Hematopoietic multipotent progenitor cell (in vitro differentiated cells): ENCODE measurements at places on chromosomes 12 and 14. TPM values are rescaled to one million over a fixed set of nuclear protein-coding genes. Genes with fewer than 3 reads are reported as not detected.
A peak's percentile ranks its signal among the peaks of the same experiment; 100 is the strongest.

- DNase-seq, result no peak
Observed at GRCh38 chr12:132302466-132303358, 26.7 kb downstream of the GALNT9 start.

GRCh38 chr14:54053386-54053745 lies 96.7 kb upstream of the BMP4 start:
- no peak for DNase-seq

CFAP54 gene
- 1.1 TPM for total RNA-seq

- DNase-seq, result peak; percentile 52
Observed at GRCh38 chr12:5872745-5873144, 72.3 kb downstream of the ANO2 start.

GRCh38 chr12:98646294-98647090 lies 1.4 kb downstream of the APAF1 start:
- DNase-seq, result peak; percentile 14

DNA sequence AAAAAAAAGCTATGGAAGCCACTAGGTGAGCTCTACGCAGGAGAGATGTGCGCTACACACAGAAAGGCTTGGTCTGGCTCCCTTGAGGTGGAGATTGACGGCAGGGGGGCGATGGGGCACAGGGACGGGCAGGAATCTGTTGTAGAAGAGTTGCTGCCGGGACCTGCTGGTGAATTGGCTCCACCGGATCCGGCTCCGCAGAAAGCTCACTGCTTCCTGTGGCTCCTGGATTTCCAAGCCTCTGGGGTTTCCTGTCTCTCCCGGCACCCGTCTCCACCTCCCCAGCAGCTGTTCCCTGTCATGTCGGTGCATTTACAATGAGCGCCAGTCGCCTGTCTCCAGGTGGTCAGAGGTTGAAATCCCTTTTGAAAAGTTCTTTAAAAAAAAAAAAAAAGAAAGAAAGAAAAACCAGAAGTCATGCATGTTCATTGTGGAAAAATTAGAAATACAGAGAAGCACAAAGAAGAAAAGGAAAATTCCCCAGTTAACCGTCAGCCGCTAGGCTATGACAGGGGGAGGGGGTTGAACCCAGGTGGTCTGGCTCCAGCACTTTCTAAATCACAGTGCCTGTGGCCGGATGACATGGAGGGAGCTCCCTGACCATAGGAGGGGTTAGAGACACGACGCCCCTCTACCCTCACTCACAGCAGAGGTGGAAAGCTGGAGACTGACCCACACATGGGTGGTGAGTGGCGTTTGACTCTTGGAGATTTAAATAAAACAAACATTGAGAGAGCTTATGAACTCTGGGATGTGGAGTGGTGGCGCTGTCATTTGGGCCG lies 20.8 kb downstream of the FAM222A start:
- DNase-seq, result no peak

SIX1 gene
- not detected for total RNA-seq

GRCh38 chr12:29212682-29213403 lies 63.8 kb downstream of the FAR2 start:
- DNase-seq, result no peak

DNA sequence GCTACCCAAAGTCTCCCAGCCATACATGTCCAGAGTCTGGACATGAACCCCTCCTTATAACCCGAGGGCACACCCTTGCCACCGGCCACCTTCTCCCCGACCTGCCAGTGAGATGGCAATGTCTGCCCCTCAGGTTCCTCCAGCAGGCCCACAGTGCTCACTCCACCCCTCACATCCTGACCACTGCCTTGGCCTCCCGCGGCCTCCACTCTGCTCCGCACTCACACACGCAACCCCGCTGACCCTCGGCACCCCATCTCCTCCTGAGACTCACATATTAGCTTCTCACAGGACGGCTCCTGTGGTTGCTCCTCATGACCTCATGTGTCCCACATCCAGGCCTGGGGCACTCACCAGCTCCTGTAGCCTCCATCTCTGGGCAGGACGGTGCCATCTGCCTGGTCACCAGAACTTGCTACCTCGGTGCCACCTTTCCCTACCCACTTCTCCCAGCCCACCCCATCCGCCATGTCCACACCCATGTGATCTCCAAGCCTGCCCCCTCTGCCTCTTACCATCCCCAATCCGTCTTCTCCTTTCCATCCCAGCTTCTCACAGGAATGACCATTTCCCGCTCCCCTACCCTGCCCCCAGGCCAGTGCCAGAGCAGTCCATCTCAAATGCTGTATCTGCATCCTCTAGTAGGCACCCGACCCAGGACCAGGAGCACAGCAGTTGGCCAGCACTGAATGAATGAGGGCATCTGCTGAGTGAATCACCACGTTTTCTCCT lies 198.6 kb upstream of the DIO3 start:
- DNase-seq, result no peak

- DNase-seq, result no peak
Observed at GRCh38 chr14:100807979-100808734, 17.8 kb upstream of the MEG3 start.

DNA sequence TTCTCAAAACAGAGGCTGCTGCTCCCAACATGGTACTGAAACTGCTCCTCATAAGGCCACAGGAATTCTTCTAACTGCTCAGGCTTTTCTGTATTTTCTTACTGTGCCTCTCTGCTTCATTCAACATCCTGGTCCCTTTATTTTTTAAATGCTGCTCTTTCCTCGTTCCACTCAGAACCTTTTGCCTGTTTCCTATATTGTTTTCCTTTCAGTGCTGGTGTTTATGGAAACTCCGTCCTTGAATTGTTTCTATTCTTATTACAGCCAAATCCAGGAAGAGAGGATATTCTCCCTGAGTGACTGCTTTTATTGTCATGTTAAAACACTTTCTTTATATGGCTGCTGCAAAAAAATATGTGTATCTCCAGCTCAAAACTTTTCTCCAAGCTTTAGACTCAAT lies 173.0 kb upstream of the E2F7 start:
- DNase-seq, result no peak

DNA sequence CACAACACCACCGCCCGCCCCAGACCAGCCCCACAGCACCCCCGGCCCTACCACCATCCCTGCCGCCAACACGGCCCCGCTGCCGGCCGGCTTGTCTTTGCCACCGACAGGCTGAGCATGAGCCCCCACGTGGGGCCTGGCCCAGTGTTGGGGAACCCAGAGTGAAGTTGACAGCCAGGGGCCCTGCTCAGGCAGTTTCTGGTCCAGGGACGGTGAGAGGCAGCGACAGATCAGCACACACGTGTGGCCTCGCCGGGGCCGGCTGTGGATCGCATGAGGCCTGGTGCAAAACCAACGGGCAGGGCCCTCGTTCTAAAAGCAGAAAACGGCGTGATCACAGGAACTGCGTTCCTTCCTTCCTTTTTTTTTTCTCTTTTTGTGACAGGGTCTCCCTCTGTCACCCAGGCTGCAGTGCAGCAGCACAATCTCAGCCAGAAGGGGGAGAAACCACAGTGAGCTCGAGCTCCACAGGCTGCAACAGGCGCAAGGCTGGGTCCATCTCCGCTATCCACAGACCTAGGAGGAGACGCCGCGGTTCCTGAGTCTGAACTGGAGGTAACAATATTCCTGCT lies 50.5 kb upstream of the FBRSL1 start:
- DNase-seq, result peak; percentile 90
